Osteocyte (in vitro differentiated cells): ENCODE measurements at places on chromosomes 6 and 20. TPM values are rescaled to one million over a fixed set of nuclear protein-coding genes. Genes with fewer than 3 reads are reported as not detected.

DNA sequence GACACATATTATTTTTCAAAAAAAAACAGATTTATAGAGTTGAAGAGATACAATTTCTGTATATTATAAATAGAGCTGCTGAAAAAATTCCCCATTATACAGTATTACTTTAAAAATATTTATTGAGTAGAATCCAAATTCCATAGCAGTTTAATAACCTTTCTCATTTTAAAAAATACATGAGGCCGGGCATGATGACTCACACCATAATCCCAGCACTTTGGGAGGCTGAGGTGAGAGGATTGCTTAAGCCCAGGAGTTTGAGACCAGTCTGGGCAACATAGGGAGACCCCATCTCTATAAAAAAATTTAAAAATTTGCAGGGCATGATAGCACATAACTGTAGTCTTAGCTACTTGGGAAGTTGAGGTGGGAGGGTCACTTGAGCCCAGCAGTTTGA, 13.0 kb downstream of the ATRN start:
- DNase-seq: no peak
- H3K4me3 ChIP-seq: no peak overlapping the region
- H3K4me1 ChIP-seq: peaks cover 27% of the 10 kb centered on the region
- peaks cover 12% of the 10 kb centered on the region for H3K36me3 ChIP-seq

DNA sequence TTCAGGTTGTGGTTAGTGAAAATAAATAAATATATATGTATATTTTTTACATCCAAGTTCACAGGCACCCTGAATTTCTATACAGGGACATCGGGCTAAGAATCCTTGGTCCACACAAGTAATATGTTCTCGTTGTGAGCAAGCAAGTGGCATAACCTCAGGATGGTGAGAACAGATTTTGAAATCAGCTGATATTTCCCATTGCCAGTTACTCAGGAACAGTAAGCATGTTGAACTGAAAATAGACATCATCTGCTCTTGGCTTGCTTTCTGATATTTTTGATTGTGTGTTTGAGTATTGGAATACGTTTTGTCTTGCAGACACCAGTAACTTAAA, 87.7 kb downstream of the TRMT6 start:
- H3K4me1 ChIP-seq: peaks cover 12% of the 10 kb centered on the region
- no peak for DNase-seq
- H3K27me3 ChIP-seq: no peaks in the 10 kb centered on the region
- no peak overlapping the region for H3K4me3 ChIP-seq
- H3K27ac ChIP-seq: no peak overlapping the region

- H3K4me3 ChIP-seq: no peak overlapping the region
- no peaks in the 10 kb centered on the region for H3K27me3 ChIP-seq
- H3K27ac ChIP-seq: no peak overlapping the region
- H3K36me3 ChIP-seq: no peaks in the 10 kb centered on the region
- peaks cover 9% of the 10 kb centered on the region for H3K4me1 ChIP-seq
Measured at GRCh38 chr20:53077373-53078205, 105.4 kb downstream of the TSHZ2 start.

DNA sequence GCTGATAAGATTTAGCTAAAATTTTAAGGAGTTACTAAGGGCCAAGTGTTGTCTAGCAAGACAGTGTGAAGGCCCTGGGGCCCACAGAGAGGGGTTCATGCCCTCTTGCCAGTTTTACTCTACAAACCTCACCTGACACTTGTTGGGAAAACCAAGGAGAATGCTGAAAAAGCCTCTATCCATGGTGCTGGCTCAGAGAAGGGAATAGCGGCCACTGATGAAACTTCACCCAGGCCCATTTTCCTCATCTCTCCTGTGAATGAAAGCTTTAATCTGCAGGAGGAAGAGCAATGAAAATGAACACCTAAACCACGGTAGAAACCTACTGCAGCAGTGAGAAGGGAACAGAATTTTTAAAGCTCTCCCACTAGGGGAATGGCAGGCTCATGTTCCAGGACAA, 317.3 kb upstream of the CNR1 start:
- H3K4me1 ChIP-seq: no peaks in the 10 kb centered on the region
- no peak overlapping the region for H3K27ac ChIP-seq
- DNase-seq: no peak
- no peak overlapping the region for H3K4me3 ChIP-seq
- H3K27me3 ChIP-seq: no peaks in the 10 kb centered on the region
- no peaks in the 10 kb centered on the region for H3K36me3 ChIP-seq

DNA sequence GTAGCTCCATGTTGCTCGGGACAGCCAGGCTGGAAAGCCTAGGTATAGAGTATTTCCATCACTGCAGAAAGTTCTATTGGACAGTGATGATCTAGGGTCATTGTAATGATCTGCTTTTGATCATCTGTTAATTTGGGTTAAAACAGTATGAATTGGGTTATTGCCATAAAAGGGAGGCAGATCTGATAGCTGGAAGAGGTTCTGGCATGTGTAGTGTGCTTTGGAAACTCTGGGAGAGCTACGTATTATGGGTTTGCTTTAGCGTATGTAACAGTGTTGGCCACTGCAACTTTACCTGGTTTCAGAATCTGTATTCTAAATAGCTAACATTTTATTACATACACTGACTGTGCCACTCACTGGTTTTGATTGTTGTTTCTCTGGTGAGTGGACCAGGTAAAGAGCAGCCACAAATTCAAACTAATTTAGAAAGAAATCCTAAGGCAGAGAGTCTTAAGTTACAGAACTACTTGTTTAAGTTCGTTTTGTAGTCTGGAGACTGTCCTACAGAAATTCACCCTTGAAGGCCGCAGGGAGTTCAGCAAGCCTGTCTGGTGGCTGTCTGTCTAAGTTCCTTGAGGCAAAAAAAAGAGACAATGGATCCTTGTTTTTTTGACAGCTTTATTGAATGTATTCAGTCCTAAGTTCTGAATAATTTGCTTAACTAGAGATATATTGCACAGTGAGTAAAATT, 300.3 kb downstream of the PRL start:
- peaks cover 51% of the 10 kb centered on the region for H3K4me1 ChIP-seq
- H3K27me3 ChIP-seq: no peaks in the 10 kb centered on the region
- no peak for DNase-seq
- H3K4me3 ChIP-seq: no peak overlapping the region
- no peaks in the 10 kb centered on the region for H3K36me3 ChIP-seq
- H3K27ac ChIP-seq: peak overlapping the region; percentile 64

GRCh38 chr20:58921564-58921963, 59.5 kb upstream of the NELFCD start:
- H3K4me3 ChIP-seq: no peak overlapping the region
- peak; percentile 56 for DNase-seq
- no peak overlapping the region for H3K27ac ChIP-seq
- peaks cover 9% of the 10 kb centered on the region for H3K27me3 ChIP-seq
- H3K36me3 ChIP-seq: no peaks in the 10 kb centered on the region

DNA sequence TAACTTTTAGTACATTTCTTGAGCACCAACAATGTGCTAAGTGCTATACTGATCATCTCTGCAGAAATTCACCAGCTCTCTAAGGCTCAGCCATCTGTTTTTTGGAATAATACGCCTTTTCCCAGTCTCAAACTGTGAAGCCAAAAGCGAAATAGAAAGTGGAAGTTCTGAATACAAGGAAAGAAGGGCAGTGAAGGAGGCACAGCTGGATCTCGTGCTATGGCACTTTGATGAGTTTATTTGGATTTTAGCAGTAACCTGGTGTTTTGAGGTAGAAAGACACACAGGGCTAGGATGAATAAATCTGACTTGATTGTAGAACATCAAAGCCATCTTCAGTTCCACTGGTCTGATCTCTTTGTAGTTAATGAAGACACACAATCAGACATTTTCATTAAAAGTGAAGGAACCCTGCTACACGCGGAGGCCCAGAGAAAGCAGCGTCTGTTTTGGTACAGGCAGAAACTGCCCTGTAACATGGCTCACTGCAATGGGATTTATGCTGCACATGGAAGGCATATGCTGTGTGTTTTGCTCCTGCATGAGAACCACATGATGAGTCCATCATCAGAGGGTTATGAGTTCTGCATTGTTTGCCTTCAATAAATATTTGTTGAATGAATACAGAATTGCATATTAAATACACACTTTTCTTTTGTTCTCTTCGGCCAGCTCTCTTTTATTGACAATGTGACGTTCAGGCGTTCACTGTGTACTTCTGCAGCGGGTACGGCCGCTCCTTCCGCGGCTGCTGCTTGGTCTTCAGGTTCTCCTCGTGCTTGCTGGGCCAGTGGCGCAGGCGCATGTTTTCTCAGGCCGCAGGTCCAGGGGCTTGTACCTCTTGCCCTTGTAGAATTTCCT, 100.9 kb downstream of the PREP start:
- H3K4me1 ChIP-seq: peaks cover 10% of the 10 kb centered on the region
- no peaks in the 10 kb centered on the region for H3K27me3 ChIP-seq
- H3K36me3 ChIP-seq: peaks cover 11% of the 10 kb centered on the region
- no peak for DNase-seq
- H3K27ac ChIP-seq: no peak overlapping the region

GRCh38 chr6:166162599-166163342, 4.9 kb downstream of the TBXT start:
- no peak overlapping the region for H3K4me3 ChIP-seq
- no peak for DNase-seq
- H3K27ac ChIP-seq: no peak overlapping the region
- H3K36me3 ChIP-seq: no peaks in the 10 kb centered on the region

DNA sequence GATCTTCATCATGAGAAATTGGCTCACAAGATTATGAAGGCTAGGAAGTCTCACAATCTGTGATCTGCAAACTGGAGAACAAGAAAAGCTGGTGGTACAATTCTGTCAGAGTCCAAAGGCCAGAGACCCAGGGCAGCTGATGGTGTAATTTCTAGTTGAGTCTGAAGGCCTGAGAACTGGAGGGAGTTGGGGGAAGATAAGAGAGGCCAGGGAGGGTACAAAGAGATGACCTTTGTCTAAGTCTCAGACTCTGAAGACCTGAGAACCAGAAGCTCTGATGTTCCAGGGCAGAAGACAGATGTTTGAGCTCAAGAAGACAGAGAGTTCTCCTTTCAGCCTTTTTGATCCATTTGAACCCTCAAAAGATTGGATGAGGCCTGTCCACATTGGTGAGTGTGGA, 280.6 kb downstream of the HDGFL1 start:
- H3K27me3 ChIP-seq: no peaks in the 10 kb centered on the region
- H3K27ac ChIP-seq: peak overlapping the region; percentile 83
- H3K4me1 ChIP-seq: peaks cover 44% of the 10 kb centered on the region
- H3K36me3 ChIP-seq: peaks cover 9% of the 10 kb centered on the region

- no peaks in the 10 kb centered on the region for H3K36me3 ChIP-seq
- no peak overlapping the region for H3K4me3 ChIP-seq
- no peak overlapping the region for H3K27ac ChIP-seq
- no peaks in the 10 kb centered on the region for H3K4me1 ChIP-seq
- DNase-seq: no peak
- H3K27me3 ChIP-seq: no peaks in the 10 kb centered on the region
Measured at GRCh38 chr6:101482606-101483005, 89.1 kb downstream of the GRIK2 start.

- no peaks in the 10 kb centered on the region for H3K27me3 ChIP-seq
- H3K36me3 ChIP-seq: peaks cover 10% of the 10 kb centered on the region
- DNase-seq: no peak
- peaks cover 24% of the 10 kb centered on the region for H3K4me1 ChIP-seq
Measured at GRCh38 chr6:158251565-158251964, 60.7 kb upstream of the TULP4 start.

GRCh38 chr6:47376930-47377329, 67.2 kb upstream of the TNFRSF21 start:
- H3K4me3 ChIP-seq: no peak overlapping the region
- peaks cover 5% of the 10 kb centered on the region for H3K27me3 ChIP-seq
- no peak for DNase-seq
- H3K36me3 ChIP-seq: no peaks in the 10 kb centered on the region
- no peak overlapping the region for H3K27ac ChIP-seq

- H3K36me3 ChIP-seq: no peaks in the 10 kb centered on the region
- no peaks in the 10 kb centered on the region for H3K4me1 ChIP-seq
- no peak overlapping the region for H3K27ac ChIP-seq
- no peak overlapping the region for H3K4me3 ChIP-seq
- DNase-seq: no peak
Measured at GRCh38 chr6:90149280-90149679, 147.4 kb downstream of the BACH2 start.

- no peaks in the 10 kb centered on the region for H3K36me3 ChIP-seq
- DNase-seq: no peak
- H3K27ac ChIP-seq: no peak overlapping the region
Measured at GRCh38 chr20:5045906-5046305, 44.6 kb upstream of the SLC23A2 start.

DNA sequence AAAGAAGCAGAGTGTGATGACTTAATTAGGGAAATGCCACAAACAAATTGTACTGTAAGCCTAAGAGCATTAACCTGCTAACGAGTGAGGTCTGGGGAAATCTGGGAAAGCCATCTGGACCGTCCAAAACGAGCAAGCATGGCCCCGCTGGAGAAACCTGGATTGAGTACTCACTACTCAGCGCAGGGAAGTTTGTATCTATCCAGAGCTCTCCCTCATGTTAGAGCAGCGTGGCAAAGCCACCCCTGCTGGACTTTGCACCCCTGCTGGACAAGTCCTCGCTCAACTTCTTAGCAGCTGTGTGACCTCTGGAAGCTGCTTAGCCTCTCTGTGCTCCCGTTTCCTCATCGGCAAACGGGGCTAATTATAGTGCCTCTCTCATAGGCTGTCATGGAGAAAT, 37.3 kb downstream of the PSMG4 start:
- no peak overlapping the region for H3K4me3 ChIP-seq
- H3K27ac ChIP-seq: no peak overlapping the region
- peaks cover 5% of the 10 kb centered on the region for H3K36me3 ChIP-seq
- no peaks in the 10 kb centered on the region for H3K27me3 ChIP-seq

DNA sequence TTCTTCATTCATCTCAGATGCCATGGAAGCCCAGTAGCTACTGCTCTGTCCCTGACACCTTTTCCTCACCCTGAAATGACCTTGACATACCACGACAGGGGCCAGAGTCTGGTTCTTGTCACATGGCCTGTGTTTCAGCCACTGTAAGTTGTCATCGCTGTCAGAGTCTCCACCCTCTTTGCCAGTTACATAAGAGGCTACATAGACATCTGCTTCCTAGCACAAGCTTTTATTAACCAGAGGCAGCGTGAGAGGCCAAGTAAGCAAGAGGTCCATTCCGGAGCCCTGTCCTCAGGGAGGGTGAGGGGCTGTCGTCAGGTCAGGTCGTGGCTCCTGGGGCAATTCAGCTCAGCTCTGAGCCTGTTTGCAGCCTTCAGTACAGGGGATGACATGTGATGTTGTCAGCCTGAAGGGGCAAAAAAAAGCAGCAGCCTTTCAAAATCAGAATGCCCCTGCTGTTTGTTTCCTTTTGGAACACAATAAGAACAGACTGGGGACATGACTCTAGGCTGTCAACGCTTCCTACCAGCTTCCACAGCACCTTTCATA, 146.3 kb downstream of the MTFR2 start:
- DNase-seq: no peak
- no peaks in the 10 kb centered on the region for H3K4me1 ChIP-seq
- no peaks in the 10 kb centered on the region for H3K27me3 ChIP-seq
- no peaks in the 10 kb centered on the region for H3K36me3 ChIP-seq

The RPP21 gene
- total RNA-seq: 47.5 and 48.8 TPM in 2 replicates

The SYTL3 gene
- 0.31 and 0.48 TPM in 2 replicates for total RNA-seq

The PTK7 gene
- 183 and 189 TPM in 2 replicates for total RNA-seq

The STK4 gene
- total RNA-seq: 25.3 and 29.7 TPM in 2 replicates

The TCP11 gene
- 0.43 TPM in 1 of 2 replicates, not detected in the other for total RNA-seq

The HMGCLL1 gene
- total RNA-seq: not detected in 2 replicates

The LZTS3 gene
- 6.6 and 6.9 TPM in 2 replicates for total RNA-seq

The LIME1 gene
- 9.4 and 12.5 TPM in 2 replicates for total RNA-seq

The CTCFL gene
- not detected in 2 replicates for total RNA-seq
